MM.1S (cell line): ENCODE measurements at places on chromosomes 5 and 9.

GRCh38 chr5:126449751-126450271 lies 26.6 kb downstream of the GRAMD2B start:
- peak; percentile 77 for DNase-seq

GRCh38 chr9:1637401-1637800 lies 377.7 kb upstream of the SMARCA2 start:
- no peak for DNase-seq

DNA sequence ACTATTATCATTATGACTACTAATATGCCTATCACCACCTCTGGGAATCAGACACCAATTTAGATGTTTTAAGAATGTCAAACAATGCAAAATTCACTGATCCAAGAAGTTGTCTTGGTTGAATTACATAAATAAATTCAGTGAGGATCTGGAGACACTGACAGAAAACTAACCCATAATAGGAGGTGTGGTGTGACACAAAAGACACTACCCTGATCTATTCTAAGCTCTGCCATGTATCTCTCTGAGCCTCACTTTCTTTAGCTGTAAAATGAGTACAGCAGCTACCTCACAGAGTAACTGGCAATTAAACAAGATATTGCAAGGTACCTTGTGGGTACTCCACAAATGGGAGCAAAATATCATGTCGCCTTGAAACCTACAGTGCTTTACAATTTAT lies 7.5 kb downstream of the CDK5RAP2 start:
- DNase-seq: no peak

DNA sequence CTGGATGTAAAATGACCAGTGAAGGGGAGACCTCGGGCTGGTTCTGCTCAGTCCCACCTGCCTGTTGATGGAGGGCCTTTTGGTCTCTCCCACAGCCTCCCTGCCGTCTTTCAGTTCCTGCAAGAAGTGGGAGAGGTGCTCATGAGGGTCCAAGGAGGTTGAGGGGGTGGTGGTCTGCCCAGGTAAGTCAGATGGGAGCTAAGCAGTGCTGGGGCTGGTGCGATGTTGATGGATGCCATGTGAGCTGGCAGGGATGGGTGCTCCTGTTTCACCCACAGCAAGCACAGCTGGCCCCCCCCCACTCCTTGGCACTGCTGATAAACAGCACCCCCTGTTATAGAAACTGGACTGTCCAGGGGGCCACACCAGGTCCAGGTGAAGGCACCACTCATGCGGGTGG lies 145.6 kb downstream of the NSG2 start:
- no peak for DNase-seq

- no peak for DNase-seq
Observed at GRCh38 chr5:112958093-112959088, 18.2 kb upstream of the DCP2 start.

DNA sequence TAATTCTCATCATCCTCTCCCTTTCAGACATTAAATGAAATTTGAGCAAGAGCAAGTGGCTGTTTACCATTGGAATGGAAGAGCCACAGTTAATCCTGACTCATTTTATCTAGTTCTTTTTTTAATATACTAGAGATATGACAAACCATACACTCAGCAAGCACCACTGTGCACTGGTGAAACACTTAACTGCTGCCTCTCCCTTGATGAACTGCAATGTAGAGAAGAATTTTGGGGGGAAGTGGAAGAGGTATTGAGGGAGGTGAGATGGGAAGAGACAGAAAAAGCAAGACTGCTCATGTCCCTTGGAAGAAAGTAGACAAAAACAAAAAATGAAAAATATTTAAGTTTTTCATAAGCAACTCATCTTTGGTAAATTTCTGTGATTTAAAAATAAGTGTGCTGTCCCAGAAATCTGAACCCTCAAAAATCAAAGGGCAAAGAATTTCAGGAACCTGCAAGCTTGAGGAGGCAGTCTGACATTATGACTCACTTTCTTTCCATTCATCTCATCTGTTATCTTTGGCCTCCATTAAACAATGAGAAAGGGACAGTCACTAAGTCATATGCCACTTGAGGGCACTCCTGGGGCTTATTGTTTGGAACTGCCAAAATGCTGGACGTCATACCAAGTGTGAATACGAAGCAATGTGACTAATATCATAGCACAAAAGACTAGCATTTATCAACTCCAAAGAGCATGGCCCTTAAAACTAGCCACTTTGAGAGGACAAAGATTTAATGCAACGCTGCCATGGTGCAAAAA lies 566.8 kb upstream of the DMAC1 start:
- no peak for DNase-seq

- DNase-seq: no peak
Observed at GRCh38 chr5:59722874-59723273, 170.7 kb downstream of the PDE4D start.

DNA sequence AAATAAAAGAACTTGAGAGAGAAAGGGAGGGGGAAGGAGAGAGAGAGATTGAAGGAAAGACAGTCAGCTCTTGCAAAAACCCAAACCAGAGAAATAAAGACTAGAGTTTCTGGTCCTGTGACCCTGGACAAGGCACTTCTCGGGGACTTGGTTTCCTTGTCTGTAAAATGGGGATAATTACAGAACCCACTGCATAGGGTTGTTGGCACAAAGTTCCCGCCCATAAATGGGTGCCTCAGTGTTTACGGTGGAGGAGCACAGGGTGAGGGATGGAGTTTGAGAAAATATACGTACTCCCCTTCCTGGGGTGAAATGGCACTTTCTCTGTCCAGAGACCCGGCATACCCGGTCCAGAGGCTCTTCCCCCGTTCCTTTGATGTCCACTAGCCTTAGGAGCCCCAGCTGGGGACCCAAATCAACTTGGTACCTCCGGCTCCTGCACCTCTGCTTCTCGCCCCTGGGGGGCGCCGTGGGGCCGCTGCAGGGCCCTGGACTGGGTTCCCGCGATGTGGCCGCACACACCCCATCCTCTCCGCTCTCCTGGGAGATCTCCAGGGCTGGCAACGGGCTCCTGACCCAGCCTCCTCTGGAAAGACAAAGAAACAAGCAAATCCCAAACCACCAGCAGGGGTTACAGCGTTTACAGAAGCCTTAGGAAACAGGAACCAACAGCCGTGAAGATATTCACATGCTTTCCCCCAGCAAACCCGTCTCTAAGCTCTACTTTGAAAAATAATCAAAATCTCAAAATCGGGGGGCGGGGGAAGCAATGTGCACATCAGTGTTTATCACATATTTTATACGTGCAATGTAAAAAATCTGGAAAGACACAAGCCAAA lies 26.3 kb downstream of the PTGES start:
- DNase-seq: peak; percentile 39

DNA sequence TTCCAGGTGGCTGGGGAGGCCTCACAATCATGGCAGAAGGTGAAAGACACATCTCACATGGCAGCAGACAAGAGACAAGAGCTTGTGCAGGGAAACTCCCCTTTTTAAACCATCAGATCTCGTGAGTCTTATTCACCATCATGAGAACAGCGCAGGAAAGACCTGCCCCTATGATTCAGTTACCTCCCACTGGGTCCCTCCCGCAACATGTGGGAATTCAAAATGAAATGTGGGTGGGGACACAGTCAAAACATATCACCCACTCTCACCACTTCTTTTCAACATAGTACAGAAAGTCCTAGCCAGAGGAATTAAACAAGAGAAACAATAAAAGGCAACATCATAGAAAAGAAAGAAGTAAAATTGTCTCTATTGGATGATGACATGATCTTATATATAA lies 223.4 kb upstream of the SLC24A2 start:
- no peak for DNase-seq

- no peak for DNase-seq
Observed at GRCh38 chr5:101278011-101278687, 375.1 kb upstream of the ST8SIA4 start.

DNA sequence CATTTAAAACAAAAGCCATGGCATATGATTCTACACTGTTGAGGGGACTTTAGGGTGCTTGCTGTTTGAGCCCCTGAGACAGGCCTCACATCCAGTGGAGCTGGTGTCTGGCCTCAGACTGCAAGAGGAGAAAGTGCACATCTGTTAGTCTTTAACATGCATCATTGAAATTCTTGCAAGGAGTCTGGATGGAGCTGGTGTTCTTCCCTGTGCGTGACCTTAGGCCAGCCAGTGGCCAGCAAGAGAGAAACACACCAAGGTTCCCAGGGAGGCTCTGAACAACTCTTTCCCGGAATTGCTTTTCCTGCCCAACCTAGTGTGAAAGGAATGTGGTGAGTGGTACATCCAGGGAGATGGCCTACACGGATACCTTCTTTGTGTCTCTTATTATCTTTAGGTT lies 282.8 kb upstream of the TNC start:
- no peak for DNase-seq

GRCh38 chr9:93898502-93899426 lies 56.4 kb downstream of the BARX1 start:
- no peak for DNase-seq

- no peak for DNase-seq
Observed at GRCh38 chr5:155270725-155271124, 257.2 kb downstream of the KIF4B start.

GRCh38 chr5:57246426-57246825 lies 72.6 kb downstream of the GPBP1 start:
- no peak for DNase-seq

DNA sequence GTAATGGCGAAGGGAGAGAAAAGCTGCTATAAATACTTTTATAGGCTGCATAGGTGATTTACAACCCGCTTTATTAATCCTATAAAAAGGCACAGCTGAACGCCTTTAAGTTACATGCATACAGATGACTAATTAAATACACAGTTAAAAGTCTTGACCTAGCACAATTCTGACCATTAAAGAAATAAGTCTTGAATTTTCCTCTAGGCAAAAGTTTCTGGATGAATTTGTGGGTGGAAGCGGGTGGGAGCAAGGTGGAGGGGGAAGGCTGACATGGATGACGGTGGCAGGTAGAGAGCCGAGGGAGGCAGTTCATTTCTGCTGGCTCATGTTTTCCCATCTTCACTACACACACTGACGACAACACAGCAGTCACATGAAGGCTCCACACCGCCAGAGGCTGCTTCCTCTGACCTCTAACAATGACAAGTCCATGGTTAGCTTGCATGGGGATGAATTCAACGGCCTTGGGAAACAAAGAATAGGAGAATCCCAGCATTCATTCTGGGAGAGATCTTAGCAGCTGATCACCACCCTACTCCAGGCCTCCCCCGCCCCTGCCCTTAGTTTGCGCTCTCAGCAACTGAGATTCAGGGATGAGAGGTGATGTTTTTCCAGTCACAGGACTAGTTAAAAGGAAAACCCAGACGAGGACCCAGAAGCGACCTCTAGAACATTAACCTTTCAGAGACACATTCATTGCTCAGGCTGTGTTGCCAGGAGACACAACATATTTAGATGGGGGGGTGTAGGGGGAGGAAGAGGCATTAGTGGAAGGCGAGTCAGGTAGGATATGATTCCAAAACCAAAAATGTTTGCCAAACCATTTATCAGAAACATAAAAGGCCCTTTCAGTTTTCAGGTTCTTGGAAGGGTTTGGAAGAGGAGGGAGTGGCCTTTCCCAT lies 329.3 kb downstream of the PIK3R1 start:
- no peak for DNase-seq

DNA sequence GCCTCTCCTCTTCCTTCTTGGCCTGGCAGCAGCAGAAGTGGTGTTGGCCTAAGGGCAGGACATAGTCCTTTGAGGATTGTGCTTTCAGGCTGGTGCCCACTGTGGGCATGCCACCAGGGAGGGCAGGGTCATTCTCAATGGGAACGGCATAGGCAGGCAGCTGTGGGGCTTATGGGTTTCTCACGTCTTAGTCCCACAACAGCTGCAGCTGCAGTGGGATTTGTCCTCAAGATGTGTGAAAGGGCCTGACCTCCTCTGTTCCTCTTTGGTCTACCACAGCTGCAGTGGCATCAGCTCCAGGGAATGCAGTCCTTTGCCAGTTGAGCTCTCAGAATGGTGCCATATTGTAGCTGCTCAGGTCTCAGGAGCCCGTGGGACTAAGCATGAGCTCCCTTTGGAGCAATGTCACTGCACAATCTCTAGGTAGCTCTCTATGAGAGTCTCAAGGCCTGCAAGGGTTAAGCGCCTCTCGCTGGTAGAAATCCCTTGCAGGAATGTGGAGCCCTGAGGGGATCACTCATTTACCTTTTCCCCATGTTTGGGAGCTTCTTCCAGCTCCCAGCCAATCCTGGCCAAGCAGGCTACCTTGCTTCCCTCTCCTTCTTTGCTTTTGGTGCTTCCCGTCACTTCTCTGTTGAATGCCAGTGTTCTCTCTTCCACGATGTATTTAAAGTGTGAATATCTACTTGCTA lies 104.8 kb downstream of the GNA14 start:
- no peak for DNase-seq
